HT1080 (cell line): ENCODE measurements at places on chromosomes 3 and 15. TPM values are rescaled to one million over a fixed set of nuclear protein-coding genes. Genes with fewer than 3 reads are reported as not detected.

C3orf22 gene
- not detected in 2 replicates for total RNA-seq

MGLL gene
- total RNA-seq: 8.7 and 10.5 TPM in 2 replicates

- no peak for DNase-seq
These were observed 14.1 kb upstream of the HRH1 start for GRCh38 chr3:11140030-11140712.

DNA sequence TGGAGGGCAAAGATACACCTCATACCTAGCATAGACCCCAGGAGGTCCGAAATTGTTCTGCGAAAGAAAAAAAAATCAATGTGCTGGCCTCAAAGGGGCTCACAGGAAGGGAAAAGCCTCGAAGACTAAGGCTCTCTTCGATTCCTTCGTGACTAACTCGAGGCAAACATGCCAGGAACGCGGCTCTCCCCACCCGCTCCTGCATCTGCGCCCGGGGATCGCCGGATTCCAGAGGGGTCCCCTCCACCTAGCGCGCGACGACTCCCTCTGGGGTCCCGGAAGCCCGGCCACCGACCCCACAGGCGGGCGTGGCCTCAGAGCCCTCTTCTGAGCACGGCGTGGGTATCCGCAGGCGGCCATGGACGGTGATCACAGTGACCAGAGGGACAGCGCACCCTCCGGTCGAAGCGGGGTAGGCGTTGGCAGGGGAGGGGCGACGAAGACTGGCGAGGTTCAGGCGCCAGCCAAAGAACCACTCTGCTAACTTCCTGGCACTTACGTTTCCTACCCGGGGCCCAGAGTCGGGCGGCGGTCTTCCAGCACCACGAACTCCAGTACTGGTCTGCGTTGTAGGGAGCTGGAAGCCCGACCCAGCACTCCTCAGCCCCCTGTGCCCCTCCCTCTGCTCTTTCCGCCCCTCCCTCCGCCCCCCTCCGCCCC, 515 bp upstream of the EIF3J start:
- peak; percentile 95 for DNase-seq

GRCh38 chr3:2873986-2874385, 236.2 kb downstream of the IL5RA start:
- no peak for DNase-seq

GRCh38 chr3:52420388-52420787, 24.5 kb downstream of the SEMA3G start:
- no peak for DNase-seq

GPR62 gene
- 0.08 and 0.23 TPM in 2 replicates for total RNA-seq

DNA sequence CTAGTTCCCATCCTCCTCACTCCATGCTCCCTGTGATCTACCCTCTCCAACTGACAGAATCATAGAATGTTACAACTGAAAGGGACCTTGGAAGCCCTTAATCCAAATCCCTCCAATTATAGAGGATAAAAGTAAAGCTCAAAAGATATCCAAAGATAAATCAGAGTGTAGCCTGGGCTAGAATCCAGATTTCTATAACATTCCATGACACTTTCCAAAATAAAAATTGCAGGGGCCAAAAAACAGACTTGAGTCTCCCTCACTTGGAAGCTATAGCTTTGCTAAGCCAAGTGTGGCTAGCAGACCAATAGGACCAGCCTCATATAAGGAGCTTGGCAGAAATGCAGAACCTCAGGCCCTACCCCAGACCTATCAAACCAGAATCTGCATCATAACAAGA, 148.1 kb downstream of the NTRK3 start:
- no peak for DNase-seq

HYKK gene
- total RNA-seq: 0.57 and 1.6 TPM in 2 replicates

DNA sequence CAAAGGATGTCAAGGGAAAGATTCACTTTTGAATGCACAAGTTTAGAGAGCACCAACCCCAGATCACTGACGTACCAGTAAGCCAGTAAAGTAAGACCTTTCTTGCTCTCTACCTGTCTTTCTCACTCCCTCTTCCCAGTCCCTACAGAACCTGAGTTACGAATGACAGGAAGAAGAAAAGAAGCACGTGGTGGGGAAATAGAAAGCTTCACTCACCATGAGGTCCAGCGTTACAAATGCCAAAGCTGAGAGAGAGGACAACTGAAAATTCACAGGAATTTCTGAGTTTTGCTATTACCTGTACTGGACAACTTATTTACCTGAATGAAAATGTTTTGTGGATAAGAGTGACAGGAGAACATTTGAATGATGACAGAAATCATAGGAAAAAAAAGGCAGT, 133.2 kb upstream of the GBE1 start:
- DNase-seq: no peak

IMPG2 gene
- 0.03 TPM in 1 of 2 replicates, not detected in the other for total RNA-seq

KLF15 gene
- 0.13 and 0.20 TPM in 2 replicates for total RNA-seq

DNA sequence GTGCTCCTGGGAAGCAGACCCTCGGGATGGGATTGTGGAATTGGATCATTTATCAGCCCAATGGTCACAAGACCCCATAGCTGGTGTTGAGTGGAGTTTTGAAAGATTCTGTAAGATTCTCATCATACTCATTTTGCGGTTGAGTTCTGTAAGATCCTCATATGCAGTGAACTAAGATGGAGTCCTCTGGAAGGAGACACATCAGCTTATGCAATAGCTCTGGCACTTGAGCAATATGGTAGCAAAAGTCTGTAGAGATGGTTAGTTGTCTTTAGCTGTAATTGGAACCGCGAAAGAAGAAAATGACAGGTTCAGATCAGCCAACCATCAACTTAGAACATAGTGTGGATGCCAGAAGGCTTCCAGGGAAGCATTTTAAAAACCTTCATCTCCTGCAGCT, 184.5 kb upstream of the TSC22D2 start:
- DNase-seq: no peak

- DNase-seq: no peak
These were observed 84.5 kb downstream of the RPL22L1 start for GRCh38 chr3:170785454-170785853.

DNA sequence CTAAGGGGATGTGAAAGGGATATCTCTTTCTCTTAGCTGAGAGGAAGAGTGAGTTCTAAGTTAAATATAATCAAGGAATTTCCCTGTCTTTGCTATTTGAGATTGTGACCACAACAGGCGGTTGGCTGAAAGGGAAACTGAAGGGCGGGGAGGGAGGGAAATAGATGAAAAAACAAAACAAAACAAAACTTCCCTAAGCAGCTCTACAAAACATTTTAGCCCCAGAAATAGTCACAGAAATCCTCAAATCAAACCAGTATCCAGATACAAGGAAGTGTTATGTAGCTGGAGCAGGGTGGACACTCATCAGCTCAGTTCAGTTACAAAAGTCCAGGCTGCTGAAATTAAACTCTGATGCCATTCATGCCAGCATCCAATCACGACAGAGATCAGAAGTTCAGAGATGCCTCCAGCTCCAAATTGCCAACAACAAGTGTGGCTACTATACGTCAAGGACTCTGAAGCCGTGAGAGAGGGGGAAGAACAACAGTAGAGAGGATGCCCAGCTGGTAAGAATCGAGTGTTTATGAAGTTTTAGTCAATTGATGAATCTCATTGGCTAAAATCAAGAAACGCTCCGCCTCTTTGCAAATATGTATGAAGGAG, 319 bp upstream of the TP63 start:
- no peak for DNase-seq

DNA sequence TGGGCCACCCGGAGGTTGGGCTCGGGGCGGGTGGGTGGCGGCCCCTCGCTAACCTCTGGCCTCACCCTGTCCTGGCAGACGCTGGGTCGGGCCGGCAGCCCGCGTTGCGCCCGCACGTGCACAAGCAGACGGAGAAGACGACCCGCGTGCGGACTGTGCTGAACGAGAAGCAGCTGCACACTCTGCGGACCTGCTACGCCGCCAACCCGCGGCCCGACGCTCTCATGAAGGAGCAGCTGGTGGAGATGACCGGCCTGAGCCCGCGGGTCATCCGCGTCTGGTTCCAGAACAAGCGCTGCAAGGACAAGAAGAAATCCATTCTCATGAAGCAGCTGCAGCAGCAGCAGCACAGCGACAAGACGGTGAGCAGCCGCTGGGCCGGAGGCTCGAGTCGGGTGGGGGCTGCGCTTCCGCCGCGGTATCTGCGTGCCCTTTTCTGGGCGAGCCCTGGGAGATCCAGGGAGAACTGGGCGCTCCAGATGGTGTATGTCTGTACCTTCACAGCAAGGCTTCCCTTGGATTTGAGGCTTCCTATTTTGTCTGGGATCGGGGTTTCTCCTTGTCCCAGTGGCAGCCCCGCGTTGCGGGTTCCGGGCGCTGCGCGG, 3.7 kb downstream of the ISL2 start:
- DNase-seq: no peak

- DNase-seq: no peak
These were observed 19.5 kb downstream of the XXYLT1 start for GRCh38 chr3:195251336-195252065.

CYP1A2 gene
- not detected in 2 replicates for total RNA-seq

CLDN16 gene
- total RNA-seq: not detected in 2 replicates

MINAR1 gene
- total RNA-seq: 0.23 TPM in 2 replicates

GRCh38 chr15:28084547-28084946, 14.6 kb downstream of the OCA2 start:
- peak; percentile 11 for DNase-seq

GRCh38 chr3:135528413-135529015, 437.0 kb upstream of the PPP2R3A start:
- no peak for DNase-seq

- DNase-seq: no peak
These were observed 114.3 kb downstream of the MFSD1 start for GRCh38 chr3:158916111-158916510.

DNA sequence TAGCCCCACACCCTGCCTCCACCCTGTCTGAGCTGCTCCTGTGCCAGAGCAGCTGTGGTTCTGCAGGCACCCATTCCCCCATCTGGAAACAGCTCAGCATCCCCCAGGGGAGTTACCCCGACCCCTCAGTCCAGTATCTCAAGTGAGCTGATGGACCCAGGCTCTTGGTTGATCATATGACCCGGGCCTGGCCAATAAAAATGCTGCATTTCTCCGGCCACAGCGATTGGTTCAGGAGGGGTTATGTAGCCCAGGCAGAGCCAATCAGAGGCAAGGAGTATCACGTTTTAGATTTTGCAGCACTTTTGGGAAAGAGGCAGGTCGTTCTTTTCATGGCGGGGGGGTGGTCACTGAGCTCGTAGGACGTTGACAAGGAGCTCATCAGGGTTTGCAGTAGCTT, 120.8 kb downstream of the TPRA1 start:
- no peak for DNase-seq

DNA sequence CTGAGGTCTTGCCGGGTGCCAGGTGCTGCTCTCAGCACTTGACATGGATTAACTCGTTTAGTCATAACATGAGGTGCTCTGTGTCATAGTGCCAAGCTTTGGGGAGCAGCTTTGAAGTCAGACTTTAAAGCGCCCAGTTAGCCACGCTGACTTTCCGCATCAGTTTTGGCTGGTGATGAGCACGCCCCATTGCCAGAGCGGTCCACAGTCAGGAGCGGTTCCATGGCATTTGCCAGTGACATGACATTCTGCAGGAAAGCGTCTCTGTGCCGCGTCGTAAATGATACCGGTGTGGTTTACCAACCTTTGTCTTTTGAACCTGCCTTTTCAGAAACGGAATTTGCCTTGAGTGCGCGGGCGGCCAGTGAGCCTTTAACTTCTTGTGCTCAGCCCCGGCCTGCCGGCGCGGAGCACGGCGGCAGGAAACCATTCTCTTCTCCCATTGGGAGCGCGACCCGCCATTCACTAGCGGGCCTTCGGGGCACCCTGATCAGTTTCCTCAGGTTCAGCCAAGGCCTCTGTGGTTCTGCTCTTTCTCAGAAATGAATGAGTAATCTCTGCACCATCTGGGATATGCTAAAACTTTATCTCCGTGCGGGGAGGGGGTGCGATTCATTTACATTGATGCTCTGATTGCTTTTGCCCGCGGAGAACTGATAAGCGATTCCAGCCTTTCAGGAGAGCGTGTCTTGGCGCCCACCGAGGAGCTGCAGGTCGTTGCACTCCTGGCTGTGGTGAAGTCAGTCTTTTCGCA, 1.7 kb upstream of the SLC2A2 start:
- peak; percentile 29 for DNase-seq

DNA sequence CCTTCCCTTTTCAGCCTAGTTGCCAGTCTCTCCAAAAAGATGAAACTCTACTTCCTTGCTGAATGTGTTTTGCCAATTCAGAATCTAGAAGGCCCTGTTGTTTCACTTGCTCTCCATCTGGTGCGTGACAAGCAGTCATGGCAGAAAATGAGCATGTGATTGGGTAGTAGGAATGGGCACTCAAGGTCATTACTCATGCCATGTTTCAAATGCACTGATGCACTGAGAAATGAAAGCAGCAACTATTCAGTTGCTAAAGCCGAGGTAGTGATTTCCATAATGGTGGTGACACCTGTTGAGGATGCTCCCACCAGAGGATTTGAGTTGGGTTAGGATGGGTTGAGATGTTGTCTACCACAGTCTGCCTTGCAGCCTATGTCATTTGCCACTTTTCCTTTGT, 12.7 kb downstream of the ZBTB38 start:
- no peak for DNase-seq

GRCh38 chr3:115325539-115325938, 178.5 kb upstream of the ZBTB20 start:
- DNase-seq: peak; percentile 60

GRCh38 chr3:15805756-15806266, 8.0 kb upstream of the ANKRD28 start:
- DNase-seq: peak; percentile 48

ZNF860 gene
- total RNA-seq: 0.08 and 0.10 TPM in 2 replicates

NPAP1 gene
- total RNA-seq: not detected in 2 replicates

- DNase-seq: no peak
These were observed 231.1 kb upstream of the PDZRN3 start for GRCh38 chr3:73855813-73856212.

- peak; percentile 42 for DNase-seq
These were observed 6.4 kb downstream of the CFAP20DC start for GRCh38 chr3:59043391-59043790.

FSTL1 gene
- 134 and 144 TPM in 2 replicates for total RNA-seq

DNA sequence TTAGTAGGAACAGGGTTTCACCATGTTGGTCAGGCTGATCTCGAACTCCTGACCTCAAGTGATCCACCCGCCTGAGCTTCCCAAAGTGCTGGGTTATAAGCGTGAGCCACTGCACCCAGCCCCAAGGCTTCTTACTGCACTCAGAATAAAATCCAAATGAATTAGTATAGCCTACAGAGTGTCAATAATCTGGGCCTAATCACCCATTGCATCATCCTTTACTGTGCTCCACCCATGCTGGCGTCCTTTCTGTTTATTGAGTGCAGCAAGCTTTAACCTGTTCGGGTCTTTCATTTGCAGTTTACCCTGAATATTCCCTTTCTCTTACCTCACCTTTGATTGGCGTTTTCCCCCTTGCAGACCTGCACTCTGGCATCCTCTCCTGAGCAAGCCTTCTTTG, 77.7 kb downstream of the CEP63 start:
- no peak for DNase-seq

PRRT3 gene
- 1.0 and 1.3 TPM in 2 replicates for total RNA-seq

DOCK3 gene
- total RNA-seq: 1.4 TPM in 2 replicates

ECE2 gene
- total RNA-seq: not detected in 2 replicates

GRCh38 chr3:6567241-6567640, 293.7 kb upstream of the GRM7 start:
- DNase-seq: no peak

DNA sequence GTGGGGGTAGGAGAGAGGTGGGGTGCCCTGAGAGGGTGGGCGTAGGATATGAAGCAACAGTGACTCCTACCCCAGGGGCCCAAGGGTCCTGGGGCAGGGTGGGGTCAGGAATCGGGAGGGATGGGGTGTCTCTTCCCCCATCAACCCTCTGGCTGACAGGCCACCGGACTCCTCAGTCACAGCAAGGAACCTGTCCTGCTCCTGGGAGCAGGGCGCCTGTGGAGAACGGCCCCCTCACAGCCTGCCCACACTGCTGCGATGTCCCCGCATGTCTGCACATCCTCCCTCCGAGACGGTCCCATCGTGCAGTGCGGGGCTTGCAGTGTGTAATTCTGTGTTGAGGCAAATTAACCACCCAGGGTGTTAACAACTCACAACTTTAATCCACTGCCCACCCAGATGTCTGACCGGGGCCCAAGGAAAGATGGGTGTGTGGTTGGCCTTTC, 2.7 kb downstream of the TM4SF19 start:
- no peak for DNase-seq
